ENCODE measurements at places on chromosomes 3 and 15.

GRCh38 chr15:44414001-44414400, 13.4 kb upstream of the CTDSPL2 start:
- DNase-seq: no peak

DNA sequence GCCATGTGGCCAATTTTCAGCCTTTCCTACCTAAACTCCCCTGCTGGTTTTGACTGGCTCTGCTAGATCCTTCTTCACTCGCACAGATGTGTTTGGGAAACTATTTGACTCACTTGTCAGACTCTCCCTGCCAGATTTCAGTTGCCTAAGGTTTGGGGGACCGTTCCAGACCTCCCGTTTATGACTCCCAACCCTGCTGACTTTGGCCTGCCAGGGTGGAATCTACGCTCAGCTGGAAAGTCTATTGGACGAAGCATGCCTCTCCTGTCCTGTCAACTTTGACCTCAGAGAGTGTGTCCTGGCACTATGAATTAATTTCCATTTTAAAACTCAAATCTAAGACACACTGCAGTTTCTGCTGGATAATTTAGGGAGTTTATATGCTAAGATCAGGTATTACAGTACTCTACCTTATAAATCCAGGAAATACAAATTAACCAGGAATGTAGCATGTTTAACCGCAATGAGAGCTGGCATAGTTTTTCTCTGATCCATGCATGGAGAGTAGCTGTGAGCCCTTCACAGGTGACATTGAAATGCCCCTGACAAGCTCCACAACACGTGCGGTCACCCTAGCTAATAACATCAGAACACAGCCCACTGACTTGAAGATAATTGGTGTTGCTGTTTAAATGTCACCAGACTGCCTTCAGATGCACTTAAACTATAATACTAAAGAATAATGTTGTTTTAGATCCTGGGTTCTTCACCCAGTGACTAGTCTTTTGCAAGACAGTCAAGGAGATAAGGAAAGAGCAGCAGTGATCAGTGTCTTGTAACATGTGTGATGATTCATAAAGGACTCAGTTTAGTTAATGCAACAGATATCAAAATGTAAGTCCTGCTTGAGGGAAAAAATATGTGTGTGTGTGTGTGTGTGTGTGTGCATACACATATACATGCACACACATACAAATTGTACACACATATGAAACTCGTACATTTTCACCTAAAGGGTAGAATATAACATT, 223.0 kb upstream of the MCTP2 start:
- no peak for DNase-seq

- no peak for DNase-seq
Observed at GRCh38 chr15:99614749-99615288, 49.0 kb downstream of the MEF2A start.

DNA sequence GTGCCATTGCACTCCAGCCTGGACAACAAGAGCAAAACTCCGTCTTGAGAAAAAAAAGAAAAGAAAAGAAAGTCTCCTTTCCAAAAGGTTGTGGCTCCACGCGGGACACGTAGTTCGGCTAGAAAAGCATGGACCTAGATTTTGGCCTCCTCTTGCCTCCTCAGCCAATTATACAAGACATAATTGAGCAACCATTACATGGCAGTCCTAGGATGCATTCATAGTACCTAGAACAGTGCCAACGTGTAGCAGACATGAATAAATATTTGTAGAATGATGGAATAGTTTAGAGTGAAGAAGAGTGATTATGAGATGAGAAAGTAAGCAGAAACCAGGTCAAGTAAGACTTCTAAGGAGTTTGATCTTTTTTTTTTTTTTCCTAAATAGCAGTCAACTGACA, 112.5 kb downstream of the ZNF609 start:
- DNase-seq: no peak

DNA sequence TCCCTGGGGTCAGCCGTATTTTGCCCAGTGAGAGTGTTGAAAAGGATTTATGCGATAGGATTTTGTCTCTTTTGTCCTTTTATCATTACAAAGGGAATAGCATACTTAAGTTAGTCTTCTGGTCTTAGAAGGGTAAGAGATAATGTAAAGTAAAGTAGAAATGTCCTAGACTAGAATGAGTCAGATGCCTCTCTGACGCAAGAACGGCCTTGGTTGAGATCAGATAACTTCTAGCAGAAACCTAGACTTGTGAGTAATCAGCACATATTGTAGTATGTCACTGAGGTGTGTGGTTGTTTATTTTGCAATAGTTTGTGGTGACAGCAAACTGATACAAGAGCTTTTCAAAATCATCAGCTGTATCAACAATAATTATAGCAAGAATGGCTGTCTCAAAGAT, 866.1 kb downstream of the NSUN3 start:
- DNase-seq: no peak

DNA sequence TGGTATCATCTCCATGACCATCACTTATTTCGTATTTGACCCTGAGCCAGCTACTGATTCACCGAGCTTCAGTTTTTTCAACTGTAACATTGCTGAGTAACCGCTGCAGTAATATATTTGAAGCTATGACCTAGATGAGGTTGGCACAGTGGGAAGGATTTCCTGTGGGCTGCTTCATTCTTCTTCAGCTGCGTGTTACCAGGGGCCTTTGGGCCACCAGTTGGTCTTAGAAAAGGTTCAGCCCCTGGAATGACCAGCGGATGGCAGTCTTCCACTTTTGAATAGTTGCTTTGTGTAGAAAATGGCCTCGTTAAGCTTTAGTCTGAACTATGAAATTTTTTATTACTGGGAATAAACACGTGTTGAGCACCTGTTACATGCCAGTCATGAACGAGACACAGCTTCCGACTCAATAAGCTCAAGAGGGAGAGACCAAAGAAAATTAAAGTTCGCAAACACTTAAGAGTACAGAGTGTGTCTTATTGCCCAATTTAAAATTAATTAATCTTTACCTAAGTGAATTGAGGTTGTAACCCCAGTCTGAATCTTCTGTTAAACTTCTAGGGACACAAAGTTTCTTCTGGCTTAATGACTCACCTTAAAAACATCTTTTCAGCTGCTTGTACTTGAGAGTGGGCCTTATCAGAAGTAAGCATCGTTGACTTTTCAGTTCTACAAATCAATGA, 57.6 kb upstream of the NR2E3 start:
- no peak for DNase-seq

DNA sequence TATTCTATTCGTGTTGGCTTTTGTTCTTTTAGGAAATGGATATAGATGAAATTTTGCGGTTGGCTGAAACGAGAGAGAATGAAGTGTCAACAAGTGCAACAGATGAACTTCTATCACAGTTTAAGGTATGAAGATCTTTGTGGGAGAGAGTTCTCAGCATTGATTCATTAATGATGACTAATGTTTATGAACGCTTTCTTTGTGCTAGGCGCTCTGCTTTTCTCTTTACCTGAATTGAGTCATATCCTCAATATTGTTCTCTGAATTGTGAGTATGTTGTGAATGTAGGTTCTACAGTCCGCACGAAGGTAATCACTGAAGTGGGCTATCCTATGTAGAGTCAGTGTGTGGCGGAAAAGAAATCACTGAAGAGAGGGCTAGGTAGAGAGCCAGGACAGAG, 81.2 kb downstream of the CHD2 start:
- DNase-seq: no peak

DNA sequence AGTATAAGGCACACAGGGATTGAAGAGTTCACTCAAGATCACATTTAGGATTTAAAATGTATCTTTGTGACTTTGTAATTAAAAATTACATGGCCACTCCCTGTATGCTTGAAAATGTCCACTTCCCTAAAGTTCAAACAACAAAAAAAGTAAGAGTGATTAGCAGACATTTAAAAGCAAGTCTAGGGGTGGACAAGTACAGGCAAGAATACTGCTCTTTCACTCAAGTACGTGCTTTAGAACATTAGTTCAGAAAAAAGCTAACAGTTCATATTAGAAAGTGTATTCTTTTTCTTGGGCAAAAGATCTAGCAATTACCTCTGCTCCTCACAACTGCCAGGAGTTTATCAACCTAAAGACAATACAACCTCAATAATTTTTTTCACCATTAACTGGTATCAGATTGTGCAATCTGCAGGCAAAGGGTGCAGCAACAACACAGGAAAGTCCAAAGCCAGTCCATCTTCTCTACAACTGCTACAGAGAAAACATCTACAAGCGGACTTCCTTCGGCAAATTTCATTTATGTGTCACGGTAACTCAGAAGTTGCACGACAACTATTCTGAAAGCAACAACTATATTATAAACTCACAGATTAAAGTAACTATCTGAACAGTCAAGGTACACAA, 18.1 kb downstream of the CHSY1 start:
- no peak for DNase-seq

DNA sequence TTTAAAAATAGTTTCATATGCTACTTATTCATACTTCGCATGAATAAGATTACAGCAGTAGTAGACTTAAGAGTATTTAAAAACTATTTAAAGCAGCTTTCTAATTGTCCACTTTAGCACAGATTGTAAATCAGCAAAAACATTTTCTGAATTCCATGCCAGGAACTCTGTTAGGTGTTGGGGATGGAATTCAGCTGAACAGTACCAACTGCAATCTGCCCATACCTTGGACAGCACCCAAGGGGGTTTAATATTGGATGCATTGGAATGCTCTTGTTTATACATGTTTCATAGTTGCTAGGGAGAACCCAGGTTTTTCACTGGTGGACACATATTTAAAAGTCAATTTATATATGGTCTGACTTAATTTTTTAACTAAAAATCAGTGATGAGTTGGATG, 74.8 kb downstream of the PPM1L start:
- no peak for DNase-seq

- DNase-seq: no peak
Observed at GRCh38 chr3:128546646-128547045, 53.6 kb upstream of the GATA2 start.

GRCh38 chr3:131216801-131217200, 164.8 kb upstream of the NUDT16 start:
- DNase-seq: no peak

DNA sequence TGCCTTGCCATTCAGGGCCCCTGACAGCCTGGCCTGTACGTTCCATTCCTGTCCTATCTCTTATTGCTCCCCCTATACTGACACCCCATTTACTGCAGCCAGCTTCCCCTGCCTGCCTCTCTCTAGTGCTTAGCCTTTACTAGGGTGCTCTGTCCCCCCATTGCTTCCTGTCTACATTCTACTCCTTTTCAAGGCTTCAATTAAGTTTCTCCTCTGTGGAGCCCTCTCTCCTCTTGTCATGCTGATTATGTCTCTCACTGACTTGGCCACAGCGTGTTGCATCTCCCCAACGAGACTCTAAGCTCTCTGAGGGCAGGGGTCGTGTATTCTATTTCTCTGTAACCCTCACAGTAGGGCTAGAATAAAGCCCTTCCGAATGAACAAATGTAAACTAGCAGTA, 185.2 kb downstream of the RPLP1 start:
- DNase-seq: no peak

- DNase-seq: no peak
Observed at GRCh38 chr3:190809351-190809750, 53.1 kb downstream of the GMNC start.

- no peak for DNase-seq
Observed at GRCh38 chr3:120419797-120420196, 31.0 kb downstream of the FSTL1 start.

- DNase-seq: no peak
Observed at GRCh38 chr15:72404356-72404755, 6.3 kb downstream of the TMEM202 start.

GRCh38 chr3:58141766-58142345, 68.9 kb downstream of the DNASE1L3 start:
- no peak for DNase-seq

DNA sequence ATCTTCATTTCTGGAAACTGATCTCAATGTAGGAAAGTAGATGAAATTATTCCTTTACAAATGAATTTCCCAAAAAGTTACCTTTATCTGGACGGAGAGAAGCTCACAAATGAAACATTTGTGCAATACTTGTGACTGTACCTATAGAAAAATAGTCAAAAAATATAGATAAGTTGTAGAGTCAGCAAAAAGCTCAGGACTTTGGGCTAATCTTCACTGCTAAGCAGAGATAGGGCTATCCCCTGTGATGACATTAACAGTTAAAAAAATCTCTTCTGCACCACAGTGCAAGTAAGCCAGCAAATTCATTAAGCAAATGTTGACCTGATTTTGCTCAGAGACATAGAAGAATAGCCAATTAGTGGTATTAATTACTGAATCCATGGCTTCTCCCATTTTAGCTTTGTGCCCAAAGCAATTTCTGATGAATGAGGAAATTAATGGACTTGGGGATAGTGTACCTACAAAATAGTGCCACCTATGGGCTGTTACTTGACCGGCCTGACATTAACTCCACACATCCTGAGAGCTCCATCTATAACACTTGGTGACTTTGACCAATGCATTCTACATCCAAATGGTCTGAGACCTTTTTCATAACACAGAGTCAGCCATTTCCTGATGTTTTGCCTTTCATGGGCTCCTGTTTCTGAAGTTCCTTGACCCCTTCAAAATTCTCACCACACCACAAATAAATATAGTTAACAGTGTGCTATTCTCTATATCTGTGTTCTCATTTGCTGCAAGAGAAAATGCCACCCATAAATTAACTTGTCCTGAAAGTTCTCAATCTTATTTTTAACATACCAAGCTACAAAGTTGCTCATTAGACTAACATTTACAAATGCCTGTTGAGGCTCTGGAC, 105.0 kb downstream of the SSR3 start:
- DNase-seq: no peak

DNA sequence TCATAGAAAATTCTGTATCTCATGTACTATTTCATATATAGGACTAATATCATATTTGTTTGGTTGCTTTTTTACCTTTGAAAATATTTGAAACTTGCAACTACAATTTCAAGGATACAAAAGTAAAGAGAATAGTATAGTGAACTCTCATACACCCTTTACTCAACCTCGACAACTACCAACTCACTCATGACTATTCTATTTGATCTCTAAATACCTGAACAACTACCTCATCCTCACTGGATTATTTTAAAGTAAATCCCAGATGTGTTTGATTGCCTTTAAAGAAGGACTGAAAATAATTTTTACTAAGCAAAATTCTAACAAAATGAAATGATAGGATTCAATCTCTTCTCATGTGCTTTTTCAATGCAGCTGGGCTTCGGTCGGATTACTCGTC, 12.1 kb downstream of the TMPRSS7 start:
- no peak for DNase-seq

Data from activated gamma-delta T cell treated with anti-CD3 and anti-CD28 coated beads, Interleukin-2, amount 50 U/mL, for 16 hours (primary cell).